ENCODE measurements at places on chromosomes 3 and 15. TPM values are rescaled to one million over a fixed set of nuclear protein-coding genes. Genes with fewer than 3 reads are reported as not detected.

Gene HDC
- not detected for total RNA-seq

Gene COL6A6
- total RNA-seq: not detected

Gene VEPH1
- 2.2 TPM for total RNA-seq

Gene AADACL2
- not detected for total RNA-seq

GRCh38 chr15:40830884-40831283 is 2.4 kb upstream of the PPP1R14D start:
- H3K27ac ChIP-seq: no peak overlapping the region
- H3K4me3 ChIP-seq: no peak overlapping the region
- H3K27me3 ChIP-seq: no peaks in the 10 kb centered on the region
- H3K36me3 ChIP-seq: no peaks in the 10 kb centered on the region
- no peaks in the 10 kb centered on the region for H3K4me1 ChIP-seq
- DNase-seq: no peak

GRCh38 chr3:8816106-8816505 is 46.7 kb upstream of the OXTR start:
- no peaks in the 10 kb centered on the region for H3K36me3 ChIP-seq
- H3K4me1 ChIP-seq: no peaks in the 10 kb centered on the region
- H3K27ac ChIP-seq: no peak overlapping the region
- no peaks in the 10 kb centered on the region for H3K27me3 ChIP-seq
- DNase-seq: no peak

GRCh38 chr3:12924437-12924836 is 83.1 kb upstream of the RPL32 start:
- H3K27me3 ChIP-seq: no peaks in the 10 kb centered on the region
- no peak overlapping the region for H3K4me3 ChIP-seq
- no peak overlapping the region for H3K27ac ChIP-seq
- no peak for DNase-seq
- peaks cover 77% of the 10 kb centered on the region for H3K36me3 ChIP-seq

Data from ascending aorta (tissue), 2 donors.